ENCODE measurements at places on chromosomes 6 and 20.
A peak's percentile ranks its signal among the peaks of the same experiment; 100 is the strongest.

- DNase-seq, result no peak
Measured at GRCh38 chr6:43828711-43829110, 58.7 kb downstream of the VEGFA start.

- no peak for DNase-seq
Measured at GRCh38 chr6:3489027-3489757, 32.3 kb upstream of the SLC22A23 start.

GRCh38 chr20:7264137-7264536, 496.7 kb downstream of the BMP2 start:
- DNase-seq, result no peak

- DNase-seq, result no peak
Measured at GRCh38 chr20:38246357-38247165, 14.0 kb downstream of the KIAA1755 start.

GRCh38 chr6:55659304-55659703, 80.3 kb upstream of the HMGCLL1 start:
- DNase-seq, result no peak

DNA sequence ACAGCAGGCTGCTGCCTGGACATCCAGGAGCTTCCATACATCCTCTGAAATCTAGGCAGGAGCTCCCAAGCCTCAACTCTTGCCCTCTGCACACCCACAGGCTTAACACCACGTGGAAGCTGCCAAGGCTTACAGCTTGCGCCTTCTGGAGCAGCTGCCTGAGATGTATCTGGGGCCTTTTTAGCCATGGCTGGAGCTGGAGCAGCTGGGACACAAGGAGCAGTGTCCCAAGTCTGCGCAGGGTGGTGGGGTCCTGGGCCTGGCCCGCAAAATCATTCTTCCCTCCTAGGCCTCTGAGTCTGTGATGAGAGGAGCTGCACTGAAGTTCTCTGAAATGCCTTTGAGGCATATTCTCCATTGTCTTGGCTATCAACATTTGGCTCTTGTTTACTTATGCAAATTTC, 255.0 kb downstream of the DLL1 start:
- no peak for DNase-seq

DNA sequence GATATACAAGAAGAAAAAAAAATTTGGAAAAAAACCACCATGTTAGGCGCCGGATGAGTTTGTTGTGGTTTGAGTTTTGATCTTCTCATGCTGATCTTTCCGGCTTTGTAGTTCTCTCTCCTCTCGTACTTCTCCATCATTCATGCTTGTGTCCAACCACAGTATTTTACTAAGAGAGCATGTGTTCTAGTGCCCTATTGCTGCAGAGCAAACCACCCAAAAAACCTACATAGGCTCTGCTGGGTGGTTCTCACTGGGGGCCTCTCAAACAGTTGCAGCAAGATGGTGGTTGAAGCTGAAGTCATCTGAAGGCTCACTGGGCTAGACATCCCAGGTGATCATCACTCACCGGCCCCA, 404.2 kb downstream of the PLCB1 start:
- DNase-seq, result no peak

DNA sequence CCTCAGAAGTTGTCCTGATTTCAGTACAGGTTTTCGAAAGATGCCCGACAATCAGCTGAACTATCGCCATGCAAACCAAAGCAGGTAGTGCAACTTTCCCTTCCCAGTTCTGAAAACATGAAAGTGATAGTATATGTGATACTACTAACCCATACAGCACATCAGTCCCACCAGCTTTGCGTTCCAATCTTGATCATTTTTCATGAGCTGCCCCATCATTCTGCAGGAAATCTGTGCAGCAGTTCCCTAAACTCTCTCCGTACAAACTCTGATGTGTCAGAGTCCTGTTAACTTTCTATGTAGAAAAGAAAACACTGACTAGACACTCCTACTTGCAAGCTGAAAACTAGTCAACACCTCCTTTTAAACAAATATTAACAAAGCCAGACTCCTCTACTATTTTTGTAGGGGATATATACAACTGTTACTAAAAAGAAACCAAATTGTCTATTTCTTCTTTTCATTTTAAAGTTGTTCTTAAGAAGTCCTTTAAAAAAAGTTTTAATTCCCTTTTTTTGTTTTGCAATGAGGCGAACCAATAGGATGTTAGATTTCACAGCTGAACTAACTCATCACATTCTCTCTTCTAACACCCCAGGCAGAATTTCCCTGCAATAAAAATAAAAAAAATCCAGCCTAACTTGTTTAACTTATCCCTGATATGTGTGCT, 99.6 kb upstream of the DST start:
- DNase-seq, result no peak

DNA sequence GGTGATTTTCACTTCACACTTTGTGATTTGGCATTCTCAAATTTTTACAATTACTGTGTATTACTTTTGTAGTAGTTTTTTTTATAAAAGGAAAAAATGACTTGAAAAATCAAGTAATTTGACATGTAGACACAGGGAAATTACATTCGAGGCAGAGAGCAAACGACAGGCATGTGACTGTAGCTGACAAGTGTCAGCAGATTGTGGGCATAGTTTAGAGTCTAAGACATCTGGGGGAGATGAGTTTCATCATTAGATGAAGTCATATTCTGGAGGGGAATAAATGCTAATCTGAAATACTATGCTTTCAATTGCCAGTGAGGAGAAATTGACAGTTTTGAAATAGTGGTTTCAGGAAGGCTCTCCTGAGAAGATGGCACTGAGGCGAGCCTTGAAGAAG, 126.0 kb downstream of the MTHFD1L start:
- no peak for DNase-seq

DNA sequence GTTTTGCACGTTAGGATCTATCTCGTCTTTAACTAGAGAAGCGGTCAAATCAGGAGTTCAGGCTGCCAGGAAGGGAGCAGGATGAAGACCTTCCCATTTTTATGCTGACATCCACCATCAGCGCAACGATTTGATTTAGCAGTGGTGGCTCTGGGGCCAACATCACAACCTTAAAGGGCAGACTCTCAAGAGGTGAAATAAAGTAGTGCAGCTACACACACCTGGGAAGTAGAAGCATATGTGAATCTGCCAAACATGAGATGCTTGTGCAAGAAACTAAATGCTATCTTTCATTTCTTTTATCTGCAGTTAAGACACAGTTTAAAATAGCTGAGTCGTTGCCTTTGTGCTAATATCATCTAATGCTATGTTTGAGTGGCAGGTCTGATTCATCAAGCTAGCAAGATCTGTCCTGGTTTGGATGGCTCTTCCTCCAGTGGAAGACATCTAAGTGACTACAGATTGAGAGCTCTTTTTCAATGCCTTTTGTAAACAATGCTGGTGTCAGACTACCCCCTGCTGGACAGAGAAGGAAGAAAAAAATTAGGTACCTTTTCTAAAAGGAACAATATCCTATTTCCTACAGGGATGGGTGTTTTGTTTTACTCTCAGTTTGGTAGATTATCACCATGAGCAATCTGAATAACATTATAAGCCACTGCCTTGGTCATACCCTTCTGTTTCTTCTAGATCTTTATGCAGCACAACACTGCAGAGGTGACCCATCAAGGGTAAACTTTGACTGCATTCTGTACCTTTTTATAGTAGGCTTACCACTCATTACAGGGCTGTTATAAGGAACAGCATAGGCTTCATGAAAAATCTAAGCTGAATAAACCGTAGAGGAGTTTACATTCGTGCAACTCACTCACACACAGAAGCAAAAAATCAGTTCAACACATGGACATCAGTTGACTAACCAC, 171.6 kb upstream of the FBXL4 start:
- peak; percentile 41 for DNase-seq

GRCh38 chr6:167499161-167499660, 174.3 kb downstream of the TTLL2 start:
- DNase-seq, result no peak

- DNase-seq, result no peak
Measured at GRCh38 chr20:17665756-17666155, 16.3 kb downstream of the RRBP1 start.

- DNase-seq, result no peak
Measured at GRCh38 chr6:149499066-149499465, 14.3 kb upstream of the ZC3H12D start.

DNA sequence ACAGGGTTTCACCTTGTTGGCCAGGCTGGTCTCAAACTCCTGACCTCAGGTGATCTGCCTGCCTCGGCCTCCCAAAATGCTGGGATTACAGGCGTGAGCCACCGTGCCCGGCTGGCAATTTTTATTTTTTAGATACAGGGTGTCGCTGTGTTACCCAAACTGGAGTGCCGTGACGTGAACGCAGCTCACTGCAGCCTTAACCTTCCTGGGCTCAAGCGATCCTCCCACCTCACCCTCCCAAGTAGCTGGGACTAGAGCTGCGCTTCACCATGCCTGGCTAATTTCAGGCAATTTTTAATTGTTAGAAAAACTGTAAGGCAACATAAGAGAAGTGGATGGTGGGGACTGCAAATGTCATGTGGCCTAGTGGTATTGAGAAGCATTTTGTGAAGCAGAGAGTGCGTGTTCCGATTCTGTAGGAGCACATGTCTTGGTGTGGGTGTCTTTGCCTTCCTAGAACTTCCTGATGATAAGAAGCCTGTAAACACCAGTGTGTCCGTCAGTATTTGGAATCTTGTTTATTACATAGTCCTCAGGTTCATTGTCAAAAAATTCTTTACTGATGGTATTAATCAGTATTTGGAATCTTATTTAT, 18.0 kb downstream of the JARID2 start:
- no peak for DNase-seq
